ENCODE measurements at places on chromosomes 3 and 15. TPM values are rescaled to one million over a fixed set of nuclear protein-coding genes. Genes with fewer than 3 reads are reported as not detected.

The LRRIQ4 gene
- 0.16 TPM for total RNA-seq

The CHRNB4 gene
- total RNA-seq, result not detected

The TGM5 gene
- total RNA-seq, result not detected

The CCDC9B gene
- total RNA-seq, result 35.0 TPM

The SLC22A14 gene
- total RNA-seq, result 0.49 TPM

The PML gene
- total RNA-seq, result 123 TPM

The GPR156 gene
- 1.5 TPM for total RNA-seq

The PLA2G4E gene
- total RNA-seq, result not detected

The ALDH1A3 gene
- total RNA-seq, result 302 TPM

The C3orf33 gene
- 2.4 TPM for total RNA-seq

The MASP1 gene
- 204 TPM for total RNA-seq

The TSEN2 gene
- total RNA-seq, result 22.4 TPM

The CCR2 gene
- total RNA-seq, result not detected

The CEMIP gene
- total RNA-seq, result 1,053 TPM

The GPR149 gene
- total RNA-seq, result not detected

The SPSB4 gene
- not detected for total RNA-seq

The GPR171 gene
- not detected for total RNA-seq

The ZIC4 gene
- total RNA-seq, result 4.5 TPM

The UBE2E2 gene
- 40.7 TPM for total RNA-seq

The OXSM gene
- total RNA-seq, result 5.8 TPM

The BOC gene
- total RNA-seq, result 60.7 TPM

The WDR93 gene
- not detected for total RNA-seq

The CCR8 gene
- not detected for total RNA-seq

The HAPLN3 gene
- 5.0 TPM for total RNA-seq

The PCBP4 gene
- total RNA-seq, result 47.2 TPM

The PYGO1 gene
- total RNA-seq, result 15.9 TPM

The IL12A gene
- 2.8 TPM for total RNA-seq

The TMEM87A gene
- 70.4 TPM for total RNA-seq

The CXCR6 gene
- not detected for total RNA-seq

The SAXO2 gene
- total RNA-seq, result 1.6 TPM

The PLA2G4D gene
- not detected for total RNA-seq

The KCNH8 gene
- not detected for total RNA-seq

The SEMA7A gene
- total RNA-seq, result 34.2 TPM

The FGF12 gene
- total RNA-seq, result 2.3 TPM

The MGLL gene
- 74.0 TPM for total RNA-seq

The ACP3 gene
- under 0.01 TPM for total RNA-seq

The RASL12 gene
- 8.3 TPM for total RNA-seq

The SLC28A2 gene
- total RNA-seq, result not detected

The GP9 gene
- not detected for total RNA-seq

The CLDN18 gene
- total RNA-seq, result not detected

The CHRM5 gene
- total RNA-seq, result under 0.01 TPM

The GPX1 gene
- 140 TPM for total RNA-seq

The MINAR1 gene
- total RNA-seq, result 7.1 TPM

The GNAT1 gene
- total RNA-seq, result not detected

The SYNPR gene
- not detected for total RNA-seq

The GPR27 gene
- 0.12 TPM for total RNA-seq

The TMEM207 gene
- not detected for total RNA-seq

The MUC4 gene
- not detected for total RNA-seq

Measured in hair follicle dermal papilla cell (primary cell).